ENCODE measurements at places on chromosomes 4 and X. TPM values are rescaled to one million over a fixed set of nuclear protein-coding genes. Genes with fewer than 3 reads are reported as not detected.

The ART3 gene
- not detected for total RNA-seq

- DNase-seq = peak; percentile 59
These were observed 90.0 kb downstream of the SORBS2 start for GRCh38 chr4:185722029-185722316.

The COL4A6 gene
- 1.3 TPM for total RNA-seq

DNA sequence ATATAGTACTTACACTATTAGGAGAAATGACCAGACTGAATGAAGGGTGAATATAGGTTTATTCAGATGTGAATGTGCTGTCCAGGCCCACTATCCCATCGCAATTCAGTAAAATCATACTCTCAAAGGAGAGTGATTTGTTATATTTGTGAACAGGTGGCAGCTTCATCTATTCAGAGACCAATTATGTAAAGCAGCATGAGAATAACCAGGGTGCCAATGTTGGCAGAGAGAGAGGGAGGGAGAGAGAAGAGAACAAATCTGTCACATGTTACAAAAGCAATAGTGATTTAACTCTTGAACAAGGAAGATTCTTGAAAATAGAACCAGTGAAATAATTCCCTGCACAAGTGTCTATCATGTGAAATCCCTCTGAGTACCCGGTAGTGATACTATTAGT, 38.9 kb upstream of the TLL1 start:
- DNase-seq = no peak

The CT45A3 gene
- not detected for total RNA-seq

GRCh38 chr4:169993531-169993930, 32.7 kb downstream of the MFAP3L start:
- DNase-seq = no peak

The NR3C2 gene
- 4.7 TPM for total RNA-seq

GRCh38 chr4:6068986-6069385, 50.8 kb upstream of the C4orf50 start:
- no peak for DNase-seq

The CSAG2 gene
- not detected for total RNA-seq

GRCh38 chr4:145580906-145581305, 38.3 kb upstream of the MMAA start:
- DNase-seq = no peak

GRCh38 chr4:2330091-2331042, 68.5 kb upstream of the MXD4 start:
- peak; percentile 94 for DNase-seq

- DNase-seq = peak; percentile 59
These were observed 23.5 kb downstream of the TIGD2 start for GRCh38 chr4:89134775-89135319.

The PAGE1 gene
- not detected for total RNA-seq

GRCh38 chrX:72101597-72102037, 30.1 kb downstream of the RTL5 start:
- DNase-seq = no peak

The ATP7A gene
- 20.0 TPM for total RNA-seq

The RAB33A gene
- 3.0 TPM for total RNA-seq

DNA sequence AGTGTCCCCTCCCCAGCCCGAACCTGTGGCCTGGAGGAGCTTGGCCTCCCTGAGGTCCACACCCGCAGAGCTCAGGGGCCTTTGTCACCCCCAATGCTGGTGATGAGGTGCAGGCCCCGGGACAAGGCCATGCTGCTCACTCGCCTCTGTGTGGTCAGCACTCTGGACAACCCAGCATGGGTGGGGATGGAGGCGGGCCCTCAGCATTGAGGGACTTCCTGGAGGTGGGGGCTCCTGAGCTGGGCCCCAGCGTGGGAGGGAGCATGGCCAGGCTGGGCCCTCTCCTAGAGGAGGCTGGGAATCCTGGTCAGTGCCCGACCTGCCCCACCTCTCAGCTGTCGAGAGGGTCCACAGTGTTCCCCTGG, 30.6 kb downstream of the TACC3 start:
- no peak for DNase-seq

DNA sequence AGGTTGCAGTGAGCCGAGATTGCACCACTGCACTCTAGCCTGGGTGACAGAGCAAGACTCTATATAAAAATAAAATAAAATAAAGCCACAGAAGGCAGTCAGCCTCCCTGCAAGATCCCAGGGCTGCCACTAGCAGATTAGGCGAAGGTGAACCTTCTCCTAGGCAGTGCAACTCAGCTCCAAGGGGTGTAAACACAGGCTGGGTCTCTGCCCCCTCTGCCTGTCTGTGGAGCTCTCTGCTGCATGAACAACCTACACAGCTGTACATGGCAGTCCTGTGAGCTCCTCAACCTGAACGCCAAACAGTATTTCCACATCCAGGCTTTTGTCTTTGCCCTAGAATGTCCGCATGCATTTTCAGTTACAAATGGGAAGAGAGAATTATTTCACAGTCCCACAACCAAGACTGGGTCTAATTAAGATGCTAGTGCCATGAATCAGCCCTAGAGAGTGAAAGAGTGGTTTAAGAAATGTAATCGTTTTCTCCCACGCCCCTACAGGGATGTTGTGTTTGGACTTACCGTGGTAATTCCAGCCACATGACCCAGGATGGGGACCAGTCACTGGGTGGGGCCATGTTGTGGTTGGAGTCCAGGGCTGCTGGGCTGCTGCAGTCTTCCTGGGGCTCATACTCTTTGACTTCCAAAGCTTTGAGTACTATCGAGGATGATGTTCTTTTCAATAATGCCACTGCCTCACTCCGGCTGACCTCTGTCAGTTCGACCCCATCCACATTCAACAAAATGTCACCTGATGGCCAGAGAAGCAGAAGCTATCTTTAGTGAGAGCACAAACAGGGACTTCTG, 99.0 kb downstream of the FIP1L1 start:
- DNase-seq = peak; percentile 99

GRCh38 chr4:7328913-7329638, 105.7 kb downstream of the PSAPL1 start:
- DNase-seq = peak; percentile 26

- DNase-seq = peak; percentile 44
These were observed 14.5 kb downstream of the LNX1 start for GRCh38 chr4:53576676-53577372.

- peak; percentile 54 for DNase-seq
These were observed 409 bp upstream of the MPP1 start for GRCh38 chrX:154805696-154806091.

DNA sequence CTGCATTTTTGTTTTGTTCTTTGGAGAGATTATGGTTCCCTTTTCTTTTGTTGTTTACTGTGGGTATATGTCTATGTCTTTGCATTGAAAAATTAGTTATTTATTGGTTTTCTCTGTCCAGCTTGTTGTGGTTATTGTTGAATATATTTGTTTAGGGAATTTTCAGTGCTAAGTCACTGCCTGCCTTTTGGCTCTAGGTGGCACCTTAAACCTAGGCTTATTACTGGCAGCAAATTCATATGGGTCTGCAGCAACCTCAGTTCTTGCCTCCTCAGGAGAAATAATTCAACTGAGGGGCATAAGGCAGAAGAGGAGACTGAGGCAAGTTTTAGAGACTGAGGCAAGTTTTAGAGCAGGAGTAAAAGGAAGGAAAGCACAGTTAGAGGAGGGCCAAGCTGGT, 1157.3 kb upstream of the AGA start:
- no peak for DNase-seq

DNA sequence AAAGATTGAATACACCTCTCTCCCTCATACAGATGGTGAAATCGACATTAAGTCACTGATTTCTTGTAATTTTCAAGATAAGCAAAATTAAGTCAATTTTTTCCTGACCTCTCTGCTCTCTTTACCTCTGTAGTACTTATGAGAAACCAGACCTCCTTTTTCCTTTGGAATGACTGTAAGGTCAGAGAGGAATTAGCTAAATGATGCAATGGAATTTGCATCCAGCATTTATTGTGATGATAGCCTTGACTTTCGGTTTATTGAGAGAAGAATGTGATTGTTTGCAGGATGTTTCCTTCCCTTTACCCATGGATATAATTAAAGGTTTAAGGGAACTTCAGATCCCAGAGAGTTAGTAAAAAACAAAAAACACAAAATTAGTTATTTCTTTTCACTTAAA, 22.4 kb downstream of the STK26 start:
- DNase-seq = no peak

Data from fibroblast of the aortic adventitia (primary cell).